ENCODE measurements at places on chromosomes 1 and 21.

DNA sequence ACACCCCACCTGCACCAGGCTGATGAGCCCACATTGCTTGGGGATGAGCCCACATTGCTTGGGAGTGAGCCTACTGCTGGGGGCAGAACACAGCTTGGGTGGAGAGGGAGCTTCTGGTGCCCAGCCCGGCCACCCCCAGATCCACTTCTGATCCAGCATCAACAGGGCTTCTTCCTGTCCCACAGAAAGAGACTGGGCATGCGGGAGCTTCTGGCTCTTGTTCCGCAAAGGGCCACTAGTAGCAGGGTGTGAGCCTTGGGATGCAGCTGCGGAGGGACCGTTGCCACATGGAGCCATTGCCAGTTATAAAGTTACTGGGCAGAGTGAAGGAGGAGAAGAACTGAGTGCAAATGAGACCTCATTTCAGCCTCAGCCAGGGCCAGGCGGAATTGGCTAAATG, 36.3 kb downstream of the PKP1 start:
- DNase-seq: no peak

- no peak for DNase-seq
Observed at GRCh38 chr1:235008239-235008638, 120.4 kb downstream of the TOMM20 start.

GRCh38 chr1:234614081-234614489, 4.1 kb upstream of the IRF2BP2 start:
- no peak for DNase-seq

- DNase-seq: no peak
Observed at GRCh38 chr1:215682232-215682631, 115.1 kb downstream of the KCTD3 start.

GRCh38 chr1:103190766-103191165, 82.4 kb upstream of the COL11A1 start:
- DNase-seq: no peak

- DNase-seq: no peak
Observed at GRCh38 chr1:240465531-240465940, 146.4 kb downstream of the GREM2 start.

- no peak for DNase-seq
Observed at GRCh38 chr1:147611021-147611426, 59.3 kb downstream of the ACP6 start.

- DNase-seq: no peak
Observed at GRCh38 chr1:187033693-187034390, 205.1 kb downstream of the PLA2G4A start.

- DNase-seq: no peak
Observed at GRCh38 chr1:4796161-4797015, 142.0 kb downstream of the AJAP1 start.
